ENCODE measurements at places on chromosomes 13 and 19. TPM values are rescaled to one million over a fixed set of nuclear protein-coding genes. Genes with fewer than 3 reads are reported as not detected.

- ATAC-seq = no peak
These were observed 2.8 kb downstream of the WTIP start for GRCh38 chr19:34484328-34484727.

- no peak for ATAC-seq
These were observed 106.1 kb downstream of the DHRS12 start for GRCh38 chr13:51697855-51698254.

DNA sequence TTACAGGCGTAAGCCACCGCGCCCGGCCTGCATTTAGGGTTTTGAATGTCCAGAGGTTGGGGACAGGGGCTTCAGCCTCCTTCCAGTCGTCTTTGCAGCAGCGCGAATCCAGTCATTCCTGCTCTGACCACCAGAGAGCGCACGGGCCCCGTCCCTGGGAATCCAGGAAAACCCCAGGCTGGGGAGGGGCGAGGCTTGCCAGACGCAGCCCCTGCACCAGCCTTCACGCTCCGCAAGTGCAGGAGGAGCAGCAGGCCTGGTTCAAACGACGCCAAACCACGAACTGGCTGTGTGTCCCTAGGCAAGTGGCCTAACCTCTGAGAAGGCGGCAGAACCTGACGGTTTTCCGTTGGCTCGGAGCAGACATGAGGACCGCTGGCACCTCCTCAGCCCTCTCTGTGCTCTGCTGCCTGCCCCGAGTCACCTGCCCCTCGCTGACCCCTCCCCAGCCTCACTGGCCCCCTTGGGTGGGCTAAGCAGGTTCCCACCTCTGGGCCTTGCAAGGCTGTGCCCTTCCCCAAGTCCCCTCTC is 2.0 kb upstream of the RNF126 start:
- peak; percentile 7 for ATAC-seq

- ATAC-seq = no peak
These were observed 3.0 kb downstream of the IFI30 start for GRCh38 chr19:18176367-18177310.

PLVAP gene
- total RNA-seq = 0.14 TPM

DNA sequence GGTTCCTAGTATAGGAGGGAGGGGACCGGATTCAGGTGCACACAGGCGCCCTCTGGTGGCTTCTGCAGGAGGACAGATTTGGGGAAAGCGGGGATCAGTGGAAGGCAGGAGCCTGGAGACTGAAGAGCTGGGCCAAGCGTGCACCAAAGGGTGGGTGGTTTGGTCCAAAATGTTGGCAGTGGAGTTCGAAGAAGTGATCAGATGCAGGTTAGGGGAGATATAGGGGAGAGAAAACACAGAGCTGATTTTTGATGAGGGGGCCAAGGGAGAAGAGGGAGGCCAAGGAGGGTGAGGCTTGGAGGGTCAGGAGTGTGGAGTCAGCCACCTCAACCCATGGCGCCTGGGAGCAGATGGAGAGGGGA is 6.8 kb upstream of the CARM1 start:
- peak; percentile 57 for ATAC-seq

GRCh38 chr13:27921421-27921960 is 1.7 kb downstream of the PDX1 start:
- no peak for ATAC-seq

CPB2 gene
- 0.21 TPM for total RNA-seq

SULT2A1 gene
- not detected for total RNA-seq

GRCh38 chr19:29268721-29269393 is 55.9 kb upstream of the UQCRFS1 start:
- ATAC-seq = peak; percentile 85

ZNF550 gene
- 9.3 TPM for total RNA-seq

DCLK1 gene
- total RNA-seq = 78.8 TPM

C19orf67 gene
- total RNA-seq = 3.0 TPM

DNA sequence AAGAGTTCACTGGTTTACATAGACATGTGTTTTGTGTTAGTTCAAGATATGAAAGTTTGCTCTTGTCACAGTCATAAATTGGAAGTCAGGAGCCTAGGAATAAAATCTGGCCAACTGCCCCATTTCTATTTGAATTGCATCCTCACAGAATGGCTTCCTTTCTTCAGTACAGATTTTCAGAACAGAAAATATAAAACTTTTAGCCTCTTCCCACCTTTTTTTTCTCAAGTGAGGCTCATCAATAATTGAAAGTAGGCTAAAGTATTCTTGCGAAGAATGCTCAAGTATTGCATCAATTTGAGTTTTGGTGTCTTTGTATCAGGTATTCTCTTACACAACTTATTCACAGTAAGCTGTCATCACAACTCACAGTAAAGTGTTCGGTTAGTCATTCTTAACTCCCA is 802.7 kb downstream of the PCDH9 start:
- no peak for ATAC-seq

TICAM1 gene
- total RNA-seq = 0.54 TPM

- no peak for ATAC-seq
These were observed 2.2 kb downstream of the RPL28 start for GRCh38 chr19:55387736-55388497.

GAS6 gene
- 5.9 TPM for total RNA-seq

GRCh38 chr13:21361706-21362105 is 97.4 kb downstream of the ZDHHC20 start:
- no peak for ATAC-seq
